ENCODE measurements at places on chromosomes 3 and 15. TPM values are rescaled to one million over a fixed set of nuclear protein-coding genes. Genes with fewer than 3 reads are reported as not detected.

PP2D1 gene
- total RNA-seq = not detected

CSPG5 gene
- total RNA-seq = 0.43 TPM

CPB1 gene
- not detected for total RNA-seq

PLCH1 gene
- 3.8 TPM for total RNA-seq

PLA2G4E gene
- not detected for total RNA-seq

FOXL2 gene
- not detected for total RNA-seq

ZNF502 gene
- 2.9 TPM for total RNA-seq

PAQR5 gene
- not detected for total RNA-seq

NRG4 gene
- total RNA-seq = not detected

C3orf52 gene
- 2.1 TPM for total RNA-seq

KBTBD13 gene
- total RNA-seq = not detected

FMN1 gene
- 0.08 TPM for total RNA-seq

KIF7 gene
- 0.20 TPM for total RNA-seq

CPEB1 gene
- 0.74 TPM for total RNA-seq

ZNF774 gene
- total RNA-seq = 2.4 TPM

SNTN gene
- total RNA-seq = not detected

AADACL2 gene
- not detected for total RNA-seq

ROPN1 gene
- total RNA-seq = not detected

CIP2A gene
- total RNA-seq = 48.4 TPM

ZDHHC19 gene
- total RNA-seq = not detected

TUSC2 gene
- total RNA-seq = 20.8 TPM

C3orf49 gene
- not detected for total RNA-seq

CD86 gene
- total RNA-seq = 1.0 TPM

MUSTN1 gene
- total RNA-seq = 1.3 TPM

NEDD4 gene
- total RNA-seq = 5.1 TPM

CYP8B1 gene
- not detected for total RNA-seq

WWTR1 gene
- total RNA-seq = 0.55 TPM

PPP4R2 gene
- total RNA-seq = 66.3 TPM

CHRFAM7A gene
- 1.9 TPM for total RNA-seq

CHRNA5 gene
- 1.2 TPM for total RNA-seq

TBC1D5 gene
- total RNA-seq = 57.3 TPM

GOLGA8N gene
- total RNA-seq = 41.0 TPM

FANCD2 gene
- total RNA-seq = 78.8 TPM

ISLR2 gene
- total RNA-seq = not detected

LHFPL4 gene
- total RNA-seq = not detected

IL17RC gene
- total RNA-seq = not detected

ITIH3 gene
- total RNA-seq = not detected

ANKRD34C gene
- total RNA-seq = not detected

NDN gene
- total RNA-seq = 3.0 TPM

SCG3 gene
- total RNA-seq = not detected

LIPH gene
- not detected for total RNA-seq

PARP9 gene
- 107 TPM for total RNA-seq

DPPA4 gene
- not detected for total RNA-seq

DNAH12 gene
- 0.20 TPM for total RNA-seq

Measured in activated naive CD8-positive, alpha-beta T cell treated with anti-CD3 and anti-CD28 coated beads, Interleukin-2, amount 10 ng/mL, durations not matched to agents 7 days and 5 days (primary cell).